Erythroblast (primary cell): ENCODE measurements at places on chromosomes 5 and 9.

DNA sequence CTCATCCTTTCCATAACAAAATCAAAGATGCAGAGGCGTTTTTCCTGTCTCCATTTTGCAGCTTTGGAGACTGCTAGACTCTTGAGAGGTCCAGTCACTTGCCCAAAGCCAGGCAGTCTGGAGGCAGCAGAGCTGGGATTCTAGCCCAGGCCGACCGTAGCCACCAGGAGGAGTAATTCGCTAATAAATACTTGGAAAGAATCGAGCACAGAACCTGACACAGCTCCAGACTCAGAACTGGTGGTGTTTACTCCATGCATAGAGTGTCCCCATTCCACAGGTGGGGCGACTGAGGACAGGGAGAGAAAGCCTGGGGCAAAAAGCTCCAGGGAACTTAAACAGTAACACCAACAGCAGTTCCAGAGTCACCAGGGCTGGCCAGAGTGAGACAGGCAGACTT is 10.7 kb upstream of the CERCAM start:
- peak; percentile 18 for DNase-seq

GRCh38 chr5:27491047-27491446 is 452.7 kb upstream of the CDH9 start:
- no peak for DNase-seq

DNA sequence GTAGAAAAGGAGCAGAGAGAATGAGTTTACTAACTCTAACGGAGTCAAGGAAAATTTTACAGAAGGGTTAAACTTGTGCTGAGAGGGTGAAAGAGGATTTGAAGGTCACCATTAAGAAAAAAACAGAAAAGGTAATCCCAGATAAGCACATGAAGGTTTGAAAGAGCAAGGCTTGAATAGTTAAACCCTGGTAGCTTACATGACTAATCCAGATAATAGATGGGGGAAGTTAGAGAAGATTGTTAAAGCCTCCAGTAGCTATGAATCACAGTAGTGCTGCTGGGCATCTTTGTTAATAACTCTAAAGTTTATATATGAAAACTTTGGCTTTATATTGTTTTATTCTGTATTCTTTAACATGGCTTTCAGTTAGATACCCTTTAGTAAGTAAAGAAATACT is 354.5 kb upstream of the FTMT start:
- no peak for DNase-seq

DNA sequence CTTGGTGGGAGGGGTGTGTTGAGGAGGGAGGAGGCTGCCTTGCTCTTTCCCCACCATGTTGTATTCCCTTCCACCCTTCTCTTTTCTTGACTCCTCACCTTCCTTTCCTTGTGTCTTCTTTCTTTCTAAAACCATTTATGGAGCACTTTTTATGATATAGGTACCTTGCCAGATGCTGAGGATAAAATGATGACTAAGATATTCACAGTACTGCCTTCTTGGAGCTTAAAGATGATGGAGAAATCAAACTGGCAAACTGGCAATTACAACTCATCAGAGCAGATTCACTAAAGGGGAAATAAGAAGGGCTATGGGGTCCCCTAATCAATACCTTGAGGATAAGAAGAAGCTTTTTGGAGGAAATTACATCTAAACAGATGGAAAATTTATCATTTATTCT is 273.2 kb upstream of the MEF2C start:
- no peak for DNase-seq

GRCh38 chr9:127126971-127127370 is 4.5 kb upstream of the ANGPTL2 start:
- DNase-seq = no peak

- DNase-seq = no peak
Measured at GRCh38 chr5:125587631-125588030, 835.6 kb upstream of the GRAMD2B start.

GRCh38 chr5:112238473-112238872 is 180.6 kb downstream of the EPB41L4A start:
- DNase-seq = peak; percentile 13

DNA sequence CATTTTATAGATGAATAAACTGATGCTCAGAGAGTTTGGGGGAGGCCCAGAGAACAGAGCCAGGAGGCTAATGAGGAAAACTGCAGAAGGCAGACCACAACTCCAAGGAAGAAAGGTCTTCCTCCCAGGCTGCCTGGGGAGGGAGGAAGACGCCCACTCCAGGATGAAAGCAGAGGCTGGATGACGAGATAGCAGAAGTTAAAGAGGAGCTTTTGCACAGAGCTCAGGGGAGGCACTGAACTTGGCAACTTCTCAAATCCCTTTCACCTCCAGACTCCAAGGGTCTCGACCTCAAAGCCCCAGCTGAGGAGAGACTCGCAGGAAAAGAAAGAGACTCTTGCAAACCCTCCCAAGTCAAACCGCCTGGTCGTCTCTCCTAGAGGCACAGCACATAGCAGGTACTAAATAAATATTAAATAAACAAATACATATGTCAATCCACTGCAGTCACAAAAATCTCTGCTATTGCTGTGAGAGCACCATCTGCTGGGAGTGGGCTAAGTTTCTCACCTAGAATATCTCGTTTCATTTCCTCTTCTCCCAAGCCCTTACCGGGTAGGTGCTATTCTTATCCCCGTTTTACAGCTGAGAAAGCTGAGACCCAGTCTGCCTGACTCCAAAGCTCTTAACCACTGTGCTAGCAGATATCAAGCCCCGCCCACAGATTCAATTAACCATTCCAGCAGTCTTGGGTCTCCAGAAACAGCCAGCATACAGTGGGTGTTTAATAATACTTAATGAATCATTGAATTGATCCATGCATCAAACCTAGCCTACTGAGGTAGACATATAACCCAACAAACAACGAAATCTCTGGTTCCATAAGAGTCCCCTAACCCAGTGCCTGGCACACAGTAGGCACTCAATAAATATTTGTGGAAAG is 97.8 kb upstream of the HAND1 start:
- DNase-seq = no peak

GRCh38 chr9:109759589-109759988 is 20.4 kb upstream of the PALM2AKAP2 start:
- DNase-seq = no peak

DNA sequence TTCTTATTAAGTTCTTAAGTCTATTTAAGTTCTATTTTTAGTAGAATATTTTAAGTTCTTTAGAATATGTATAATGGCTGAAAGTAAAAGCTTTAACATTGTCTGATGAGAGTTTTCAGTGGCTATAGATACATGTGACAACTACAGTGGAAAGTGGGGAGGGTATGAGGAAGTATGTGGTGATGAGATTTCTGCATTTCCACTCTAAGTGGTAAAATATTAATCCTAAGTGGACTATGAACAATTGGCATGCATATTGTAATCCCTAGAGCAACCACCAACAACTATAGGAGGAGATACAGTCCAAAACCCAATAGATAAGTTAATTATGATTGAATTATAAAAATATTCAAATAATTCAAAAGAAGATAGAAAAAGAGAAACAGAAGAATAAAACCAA is 183.6 kb downstream of the GADD45G start:
- no peak for DNase-seq

GRCh38 chr9:87063871-87064270 is 116.6 kb upstream of the GAS1 start:
- no peak for DNase-seq

GRCh38 chr5:170436335-170436734 is 47.2 kb upstream of the KCNMB1 start:
- no peak for DNase-seq

DNA sequence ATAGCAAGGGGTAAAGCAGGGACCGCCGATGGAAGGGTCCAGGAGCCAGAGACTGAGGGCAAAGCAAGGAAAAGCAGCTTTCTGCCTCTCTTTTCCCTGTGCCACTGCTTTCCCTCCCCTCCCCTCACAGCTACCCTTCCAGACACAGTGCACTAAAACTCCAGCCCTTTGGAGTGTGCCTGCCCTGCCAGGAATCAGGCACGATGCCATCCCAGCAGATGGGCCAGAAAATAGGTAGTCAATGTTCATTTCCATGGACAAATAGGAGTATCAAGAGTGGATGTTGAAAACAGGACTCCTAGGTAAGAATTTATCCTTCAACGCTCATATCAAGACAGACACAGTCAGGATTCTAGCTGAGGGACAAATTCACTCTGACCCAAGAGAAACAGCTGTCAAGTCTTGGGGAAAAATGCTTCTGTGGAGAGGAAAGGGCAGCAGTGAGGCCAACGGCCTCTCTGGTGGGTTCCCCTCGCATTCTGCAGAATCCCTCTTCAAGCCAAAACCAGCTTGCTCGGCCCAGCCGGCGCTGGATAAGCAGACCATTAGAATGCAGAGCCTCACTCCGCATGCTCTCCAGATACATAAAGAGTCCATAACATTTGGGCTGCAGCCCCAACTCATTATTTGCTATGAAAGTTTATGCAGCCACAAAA is 138.0 kb downstream of the CAAP1 start:
- DNase-seq = no peak

- no peak for DNase-seq
Measured at GRCh38 chr5:113266913-113267227, 167.9 kb downstream of the TSSK1B start.

GRCh38 chr9:95793924-95794828 is 81.3 kb upstream of the ERCC6L2 start:
- DNase-seq = no peak

- DNase-seq = no peak
Measured at GRCh38 chr9:93620041-93620506, 43.7 kb downstream of the PHF2 start.

DNA sequence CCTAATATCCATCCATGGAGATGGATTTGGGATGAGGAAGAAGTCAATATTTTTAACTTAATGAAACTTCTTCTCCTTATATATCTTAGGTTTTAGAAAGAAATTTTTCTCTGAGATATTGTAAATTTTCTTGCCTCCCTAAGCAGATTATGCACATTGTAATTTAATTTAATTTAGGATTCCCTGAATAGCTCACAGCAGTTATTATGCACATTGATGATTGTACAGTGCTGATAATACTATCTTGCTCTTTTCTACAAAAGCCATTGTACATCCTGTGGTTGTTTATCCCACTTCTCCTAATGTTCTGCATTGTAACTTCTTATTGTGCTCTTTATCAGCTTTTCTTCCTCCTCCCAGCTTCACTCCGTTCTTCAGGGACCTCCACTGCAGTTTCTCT is 410.4 kb upstream of the WWC1 start:
- no peak for DNase-seq

- DNase-seq = no peak
Measured at GRCh38 chr5:68682400-68683160, 411.2 kb upstream of the SLC30A5 start.

DNA sequence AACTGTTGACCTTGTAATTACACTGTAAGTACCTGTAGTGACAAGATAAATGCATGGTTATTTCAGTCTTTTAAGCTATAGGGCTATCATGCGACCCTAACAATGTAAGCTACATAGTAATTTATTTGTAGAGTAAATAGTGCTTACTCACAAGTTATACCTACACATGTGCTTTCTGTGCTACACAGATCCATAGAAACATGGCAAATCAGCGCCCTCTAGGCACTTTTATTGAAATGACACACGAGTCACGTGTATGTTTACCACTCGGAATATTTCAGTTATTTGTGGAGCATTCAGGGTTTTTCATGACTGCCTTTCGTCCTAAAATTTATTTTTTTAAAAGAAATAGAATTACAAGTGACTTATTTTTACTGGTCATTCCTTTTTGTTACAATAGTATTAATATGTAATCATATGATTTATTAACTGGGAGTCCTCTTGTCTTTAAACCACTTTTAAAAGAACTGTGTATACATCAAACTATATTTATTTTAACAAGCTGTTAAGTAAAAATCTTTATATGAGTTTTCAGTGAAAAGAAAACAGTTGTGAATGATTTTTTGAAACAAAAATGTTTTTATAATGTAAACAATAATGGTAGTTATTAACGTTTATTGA is 1242.3 kb upstream of the WWC1 start:
- peak; percentile 51 for DNase-seq

GRCh38 chr5:94640176-94640575 is 21.7 kb downstream of the SLF1 start:
- peak; percentile 2 for DNase-seq

- DNase-seq = no peak
Measured at GRCh38 chr5:9059920-9060691, 485.8 kb downstream of the SEMA5A start.

DNA sequence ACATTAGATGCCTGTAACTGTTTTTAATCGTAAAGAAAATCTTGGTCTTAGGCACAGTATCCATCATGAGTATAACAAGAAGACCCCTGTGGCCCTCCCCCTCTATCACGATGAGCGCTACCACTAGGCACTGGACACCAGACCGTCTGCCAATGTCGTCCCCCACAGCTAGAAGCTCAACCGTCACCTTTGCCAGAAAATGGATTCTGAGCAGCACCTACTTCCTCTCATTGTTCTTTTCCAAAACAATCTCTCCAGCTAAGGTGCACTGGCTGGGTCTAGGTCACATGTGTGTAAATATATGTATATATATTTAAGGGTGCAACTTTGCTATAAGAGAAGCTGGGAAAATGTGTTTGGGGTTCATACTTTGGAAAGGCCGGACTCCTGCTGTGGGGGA is 15.7 kb upstream of the SSBP2 start:
- DNase-seq = no peak

- no peak for DNase-seq
Measured at GRCh38 chr5:91486638-91487037, 103.5 kb upstream of the ARRDC3 start.

DNA sequence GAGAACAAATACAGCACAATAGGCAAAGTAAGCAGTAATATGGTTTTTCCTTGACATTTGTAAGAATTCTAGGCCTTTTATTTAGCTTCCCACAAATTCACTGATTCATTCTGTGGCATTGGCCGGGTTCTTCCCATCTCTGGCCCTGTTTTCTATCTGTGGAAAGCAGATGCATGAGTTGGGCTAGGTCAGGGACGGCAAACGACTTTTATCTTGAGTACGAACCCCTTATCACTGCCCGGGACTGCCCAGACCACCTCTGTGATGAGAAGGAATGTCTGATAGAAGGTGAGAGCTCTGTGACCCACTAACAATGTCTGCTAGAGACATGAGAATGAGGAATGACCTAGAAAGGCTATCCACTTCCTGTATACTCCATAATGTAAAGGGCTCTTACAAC is 35.4 kb upstream of the ADAM19 start:
- DNase-seq = peak; percentile 72
